ENCODE measurements at places on chromosomes 2 and 18.

DNA sequence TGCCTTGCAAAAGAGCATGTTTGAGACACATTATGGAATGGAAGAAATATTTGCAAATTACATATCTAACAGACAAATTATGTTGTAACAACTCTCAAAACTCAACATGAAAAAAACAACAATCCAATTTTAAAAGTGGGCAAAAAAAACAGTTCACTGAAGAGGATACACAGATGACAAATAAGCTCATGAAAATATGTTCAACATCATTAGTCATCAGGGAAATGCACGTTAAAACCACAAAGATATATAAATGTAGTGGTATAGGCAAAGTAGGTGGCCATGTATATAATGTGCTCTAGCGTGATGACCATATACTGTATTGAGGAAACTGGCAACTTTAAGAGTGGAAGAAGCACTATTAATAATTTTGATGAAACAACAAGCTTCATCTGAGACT, 220.1 kb downstream of the IRS1 start:
- no peak for DNase-seq

- DNase-seq = no peak
These were observed 5.6 kb downstream of the CROCC2 start for GRCh38 chr2:240911641-240912265.

GRCh38 chr2:202818321-202818720, 53.2 kb downstream of the ICA1L start:
- no peak for DNase-seq

GRCh38 chr18:48409591-48410094, 460 bp upstream of the ZBTB7C start:
- DNase-seq = no peak

DNA sequence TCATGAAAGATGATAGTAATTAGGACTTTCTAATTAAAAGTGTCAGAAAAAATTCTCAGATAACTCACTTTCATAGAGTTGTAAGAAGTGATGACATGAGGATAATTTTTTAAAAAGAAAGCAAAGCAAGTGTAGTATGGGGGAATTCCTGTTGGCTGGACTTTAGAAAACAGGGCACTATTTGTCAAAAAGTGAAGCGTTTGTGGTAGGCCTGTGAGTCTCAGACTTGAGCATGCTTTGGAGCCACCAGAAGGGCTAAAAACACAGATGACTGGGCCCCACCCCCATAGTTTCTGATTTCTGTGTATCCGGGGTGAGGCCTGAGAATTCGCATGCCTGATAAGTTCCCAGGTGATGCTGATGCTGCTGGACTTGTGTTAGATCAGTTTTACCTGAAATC, 222.6 kb upstream of the LRRTM1 start:
- DNase-seq = no peak

GRCh38 chr2:159118115-159118858, 149.8 kb downstream of the TANC1 start:
- peak; percentile 70 for DNase-seq

DNA sequence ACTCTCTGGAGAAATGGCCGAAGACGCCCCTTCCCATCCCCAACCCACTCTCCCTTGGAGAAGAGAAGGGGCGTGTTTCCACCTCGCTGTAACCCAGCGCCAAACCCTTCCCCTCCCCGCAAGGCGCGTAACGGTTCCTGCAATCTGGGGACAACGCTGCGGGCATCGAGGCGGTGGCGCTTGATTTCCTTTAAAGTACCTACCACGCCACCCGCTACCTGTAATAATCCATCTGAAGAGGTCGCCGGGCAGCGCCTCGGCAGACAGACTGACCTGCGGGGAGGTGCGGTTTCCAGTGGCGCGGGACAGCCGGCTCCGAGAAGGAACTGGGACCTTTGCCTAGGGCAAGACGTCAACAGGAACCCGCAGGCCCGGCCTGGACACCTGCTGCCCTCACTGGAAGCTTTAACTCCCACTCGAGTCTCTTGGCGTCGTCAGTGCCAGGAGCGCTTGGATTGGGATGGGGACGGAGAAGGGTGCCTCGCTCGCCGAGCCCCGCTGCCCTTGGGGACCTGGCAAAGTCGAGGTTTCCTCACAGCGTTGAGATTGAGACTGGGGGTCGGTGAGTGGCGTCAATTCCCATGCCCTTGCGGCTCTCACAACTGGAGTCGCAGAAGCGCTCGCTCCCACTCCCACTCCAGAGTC, at the start of gene CYP1B1:
Gene CYP1B1, minus strand, starts transcription at position 645 of the 645 bp plus-strand sequence. CDS start 763 bp downstream, outside the sequence.
- DNase-seq = no peak

GRCh38 chr2:229922449-229923386, at the start of gene FBXO36:
FBXO36 (plus strand) TSS chr2:229922503; CDS start chr2:229922514, 11 bp downstream.
- peak; percentile 87 for DNase-seq

DNA sequence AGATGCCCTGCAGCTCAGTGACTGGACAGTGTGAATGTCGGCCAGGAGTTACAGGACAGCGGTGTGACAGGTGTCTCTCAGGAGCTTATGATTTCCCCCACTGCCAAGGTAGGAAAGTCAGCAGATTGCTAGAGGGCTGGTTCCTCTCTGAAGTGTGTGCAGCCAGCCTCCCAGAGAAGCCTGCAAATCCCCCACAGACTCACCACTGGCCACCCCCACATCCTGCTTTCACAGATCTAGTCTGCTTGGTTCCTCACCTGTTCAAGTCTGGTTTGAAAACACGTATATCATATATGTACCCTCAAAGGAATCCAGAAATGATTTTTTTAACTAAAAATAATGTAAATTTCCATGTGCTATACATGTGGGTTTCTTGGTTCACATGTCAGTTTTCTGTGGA, 121.1 kb downstream of the LAMA3 start:
- peak; percentile 10 for DNase-seq

DNA sequence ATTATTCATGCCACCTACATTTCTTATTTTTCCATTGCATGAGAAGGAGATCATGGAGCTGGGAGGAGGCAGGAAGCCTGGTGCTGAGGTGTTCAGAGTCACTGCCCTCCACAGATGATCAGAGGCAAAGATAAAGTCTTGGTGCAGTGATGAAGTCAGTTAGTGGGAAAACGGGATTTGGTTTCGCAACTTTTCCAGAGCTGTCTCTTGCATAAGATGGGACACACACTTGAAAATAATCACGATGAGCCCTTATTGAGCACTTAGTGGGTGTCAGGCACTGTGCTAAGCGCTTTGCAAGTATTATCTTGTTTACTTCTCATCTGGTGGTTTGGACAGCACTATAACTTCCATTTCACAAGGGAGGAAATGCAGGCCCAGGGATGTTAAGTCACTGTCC, 222.1 kb upstream of the SMAD2 start:
- no peak for DNase-seq

GRCh38 chr2:108612514-108613183, 78.4 kb downstream of the LIMS1 start:
- peak; percentile 62 for DNase-seq

GRCh38 chr2:40103590-40103989, 324.5 kb upstream of the THUMPD2 start:
- DNase-seq = no peak

DNA sequence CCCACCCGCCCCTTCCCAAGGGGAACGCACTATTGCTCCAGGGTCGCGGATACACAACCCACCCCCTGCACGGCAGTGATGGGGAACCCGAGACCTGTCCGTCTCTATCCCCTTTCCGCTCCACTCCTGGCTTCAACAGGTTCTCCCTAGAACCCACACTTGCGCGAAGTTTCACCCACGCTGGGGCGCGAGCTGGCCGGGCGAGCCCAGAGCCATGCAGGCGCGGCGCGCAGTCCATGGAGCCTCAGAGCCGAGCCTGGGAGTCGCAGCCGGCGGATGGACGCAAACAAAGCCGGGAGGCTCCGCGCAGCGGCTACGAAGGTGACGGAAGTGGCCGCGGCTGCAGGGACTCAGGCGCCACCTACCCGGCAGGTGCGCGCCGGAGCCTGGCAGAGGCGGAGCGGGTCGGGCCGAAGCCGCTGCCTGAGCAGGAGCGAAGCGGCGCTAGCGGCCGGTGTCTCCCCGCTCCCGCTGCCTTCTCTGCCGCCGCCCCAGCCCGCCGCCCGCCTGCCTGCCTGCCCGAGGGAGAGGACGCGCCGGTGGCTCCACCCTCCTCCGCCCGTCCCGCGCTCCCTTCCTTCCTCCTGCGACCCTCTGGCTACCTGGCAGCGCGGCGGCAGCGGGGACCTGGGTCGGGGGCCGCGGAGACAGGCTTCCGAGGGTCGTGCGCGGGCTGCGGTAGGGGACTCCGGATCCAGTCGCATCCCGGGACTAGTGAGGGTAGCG, 14.0 kb downstream of the ALPG start:
- peak; percentile 39 for DNase-seq

GRCh38 chr2:11102956-11103860, 52.1 kb upstream of the SLC66A3 start:
- DNase-seq = no peak

DNA sequence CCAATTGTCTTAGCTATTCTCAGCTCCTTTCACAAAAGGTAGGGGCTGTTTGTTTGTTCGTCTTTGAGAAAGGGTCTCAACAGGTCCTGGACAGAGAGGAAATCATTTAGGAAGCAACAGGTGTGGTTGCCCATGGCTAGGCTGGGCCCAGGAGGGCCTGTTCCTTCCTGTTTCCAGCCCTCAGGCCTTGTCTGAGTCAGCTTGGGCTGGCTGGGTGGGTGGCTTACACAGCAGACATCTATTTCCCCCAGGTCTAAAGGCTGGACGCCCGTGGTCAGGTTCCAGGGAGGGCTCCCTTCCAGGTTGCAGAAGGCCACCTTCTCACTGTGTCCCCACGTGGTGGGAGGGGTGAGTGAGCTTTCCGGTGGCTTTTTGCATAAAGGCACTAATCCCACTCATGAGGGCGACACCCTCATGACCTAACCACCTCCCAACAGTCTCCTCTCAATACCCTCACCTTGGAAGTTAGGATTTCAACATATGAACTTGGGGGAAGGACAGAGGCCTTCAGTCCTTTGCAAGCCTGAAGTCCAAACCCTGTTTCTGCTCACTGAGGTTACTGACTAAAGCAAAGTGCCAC, 45.5 kb downstream of the ARHGEF4 start:
- no peak for DNase-seq

DNA sequence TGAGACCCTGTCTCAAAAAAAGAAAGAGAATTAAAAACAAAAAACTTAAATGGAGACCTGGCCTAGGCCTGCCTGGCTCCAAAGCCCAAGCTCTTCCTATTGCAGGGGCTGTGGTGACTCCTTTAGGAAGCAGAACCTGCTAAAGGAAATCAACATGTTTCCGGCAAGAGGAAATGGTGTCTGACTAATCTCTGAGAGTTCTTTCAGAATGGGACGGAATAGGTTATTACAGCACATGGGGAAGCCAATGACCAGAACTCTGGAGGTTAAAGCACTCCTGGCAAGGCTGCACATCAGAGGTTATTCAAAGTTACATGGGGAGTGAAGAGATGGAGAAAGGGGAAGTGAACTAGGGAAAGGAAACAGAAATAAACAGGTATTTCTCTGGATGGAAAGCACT, 21.4 kb downstream of the KIF3C start:
- no peak for DNase-seq

GRCh38 chr2:174678395-174678794, 80.8 kb upstream of the WIPF1 start:
- DNase-seq = no peak

GRCh38 chr2:7061921-7062320, 144.7 kb downstream of the RNF144A start:
- no peak for DNase-seq

- DNase-seq = no peak
These were observed 38.8 kb upstream of the UBE2F start for GRCh38 chr2:237927986-237928385.

DNA sequence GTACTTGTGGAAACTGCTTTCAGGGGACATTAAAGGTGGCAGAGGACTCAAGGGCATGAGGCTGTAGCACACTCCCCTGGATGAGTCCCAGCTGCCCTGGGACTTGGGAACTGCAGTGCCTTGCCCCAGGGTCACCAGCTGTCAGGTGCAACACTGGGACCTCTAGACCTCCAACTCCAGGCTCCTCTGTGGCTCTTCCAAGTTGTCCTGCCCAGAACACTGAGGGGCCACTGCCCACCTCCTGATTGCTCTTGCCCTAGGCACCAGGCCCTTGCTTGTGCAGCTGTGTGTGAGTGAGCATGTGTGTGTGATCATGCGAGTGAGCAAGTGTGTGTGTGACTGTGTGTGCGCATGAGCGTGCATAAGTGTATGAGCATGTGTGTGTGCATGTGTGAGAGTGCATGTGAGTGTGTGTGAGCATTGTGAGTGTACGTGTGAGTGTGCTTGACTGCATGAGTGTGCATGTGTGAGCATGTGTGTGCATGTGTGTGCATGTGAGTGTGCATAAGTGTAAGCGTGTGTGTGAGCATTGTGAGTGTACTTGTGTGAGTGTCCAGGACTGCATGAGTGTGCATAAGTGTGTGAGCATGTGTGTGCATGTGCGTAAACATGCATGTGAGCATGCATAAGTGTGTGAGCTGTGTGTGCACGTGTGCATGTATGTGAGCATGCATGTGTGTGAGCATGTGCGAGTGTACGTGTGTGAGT, 301.5 kb downstream of the NDUFA10 start:
- no peak for DNase-seq

GRCh38 chr2:152166633-152167032, 8.9 kb downstream of the STAM2 start:
- no peak for DNase-seq

DNA sequence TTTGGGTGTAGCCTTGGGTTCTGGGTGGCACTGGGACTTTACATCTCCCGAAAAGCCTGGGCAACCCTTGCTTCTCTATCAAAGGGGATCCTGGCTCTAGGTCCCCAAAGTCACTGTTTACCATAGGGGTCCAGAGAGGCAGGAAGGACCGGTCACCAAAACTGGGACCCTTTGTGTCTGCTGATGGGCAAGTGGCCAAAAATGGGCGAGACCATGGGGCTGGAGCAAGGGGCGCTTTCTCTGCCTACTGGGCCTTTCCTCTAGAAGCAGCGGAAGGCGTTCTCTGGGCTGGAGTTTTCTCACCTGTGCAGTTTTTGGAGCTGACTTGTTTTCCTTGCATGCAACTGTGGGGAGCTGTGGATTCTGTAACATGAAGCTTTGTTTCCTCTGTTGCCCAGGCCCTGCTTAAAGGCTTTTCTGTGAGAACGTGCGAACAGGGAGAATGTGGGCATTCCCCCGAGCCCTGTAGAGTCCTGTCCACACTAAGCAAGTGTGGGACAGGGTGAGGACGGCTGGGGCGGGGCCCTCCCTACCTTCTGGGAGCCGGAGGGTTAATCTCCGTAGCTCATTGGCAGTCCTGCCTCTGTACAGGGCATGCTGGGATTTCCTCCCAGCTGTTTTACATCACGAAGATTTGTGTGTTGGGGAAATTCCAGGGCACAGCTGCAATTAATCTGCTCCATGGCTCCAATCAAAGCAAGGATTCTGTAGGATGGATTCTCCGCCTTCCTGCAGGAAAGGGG, 50.2 kb downstream of the TGOLN2 start:
- no peak for DNase-seq

- no peak for DNase-seq
These were observed 42.8 kb upstream of the LDLRAD4 start for GRCh38 chr18:13175754-13176210.

DNA sequence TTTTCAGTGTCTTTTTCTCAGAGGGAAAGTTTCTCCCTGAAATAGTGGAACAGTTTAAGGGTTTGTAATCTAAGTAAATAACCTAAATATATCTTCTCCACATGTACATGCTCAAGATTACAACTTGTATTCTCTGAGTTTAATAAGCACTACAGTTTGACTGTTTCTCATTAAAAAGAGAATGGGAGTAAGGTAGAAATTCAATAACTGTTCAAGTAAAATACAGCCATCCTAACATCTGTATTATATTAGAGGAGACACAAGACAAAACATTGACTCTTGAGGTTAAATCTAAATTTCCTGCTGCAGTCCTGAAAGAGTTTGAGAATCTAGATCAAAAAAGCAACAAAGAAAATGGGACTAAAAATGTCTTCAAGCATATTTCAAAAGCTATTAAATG, 73.0 kb upstream of the ZNF397 start:
- no peak for DNase-seq
